ENCODE measurements at places on chromosomes 12 and 14.

DNA sequence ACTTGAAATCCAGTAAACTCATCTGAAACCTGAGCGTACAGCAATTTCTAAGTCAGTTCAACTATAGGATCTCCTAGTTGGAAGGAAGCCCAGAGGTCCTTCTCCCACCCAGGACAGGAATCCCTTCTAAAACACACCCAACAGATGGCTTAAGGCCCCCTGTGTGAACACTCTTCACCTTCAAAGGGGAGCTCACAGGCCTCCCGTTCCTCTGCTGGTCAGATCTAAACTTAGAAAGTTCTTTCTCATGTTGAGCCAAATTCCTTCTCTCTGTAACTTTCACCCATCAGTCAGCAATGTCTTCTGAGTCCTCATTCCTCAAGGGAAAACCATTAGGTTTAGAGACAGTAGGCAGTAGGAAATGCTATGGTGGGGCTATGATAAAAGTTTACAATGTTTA is 355.2 kb downstream of the PCNX1 start:
- DNase-seq = no peak

DNA sequence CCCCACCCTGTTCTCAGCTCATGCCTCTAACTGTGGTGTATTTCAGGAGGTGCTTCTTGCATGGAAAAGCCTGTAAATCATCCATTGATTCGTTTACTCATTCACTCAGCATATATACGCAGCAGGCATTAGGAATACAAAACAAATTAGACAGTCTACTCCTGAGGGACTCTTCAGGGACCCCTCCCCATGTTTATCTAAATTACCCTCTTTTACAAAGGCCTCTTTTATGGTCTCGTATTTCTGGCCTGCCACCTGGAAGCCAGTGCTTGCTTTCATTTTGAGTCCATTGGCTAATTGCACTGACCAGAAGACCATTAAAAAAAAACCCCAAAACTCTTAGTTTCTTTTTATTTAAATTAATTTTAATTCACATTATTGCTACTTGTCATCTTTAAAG is 134.4 kb downstream of the DACT1 start:
- DNase-seq = no peak

- DNase-seq = no peak
Measured at GRCh38 chr12:62757048-62757447, 177.9 kb downstream of the PPM1H start.

DNA sequence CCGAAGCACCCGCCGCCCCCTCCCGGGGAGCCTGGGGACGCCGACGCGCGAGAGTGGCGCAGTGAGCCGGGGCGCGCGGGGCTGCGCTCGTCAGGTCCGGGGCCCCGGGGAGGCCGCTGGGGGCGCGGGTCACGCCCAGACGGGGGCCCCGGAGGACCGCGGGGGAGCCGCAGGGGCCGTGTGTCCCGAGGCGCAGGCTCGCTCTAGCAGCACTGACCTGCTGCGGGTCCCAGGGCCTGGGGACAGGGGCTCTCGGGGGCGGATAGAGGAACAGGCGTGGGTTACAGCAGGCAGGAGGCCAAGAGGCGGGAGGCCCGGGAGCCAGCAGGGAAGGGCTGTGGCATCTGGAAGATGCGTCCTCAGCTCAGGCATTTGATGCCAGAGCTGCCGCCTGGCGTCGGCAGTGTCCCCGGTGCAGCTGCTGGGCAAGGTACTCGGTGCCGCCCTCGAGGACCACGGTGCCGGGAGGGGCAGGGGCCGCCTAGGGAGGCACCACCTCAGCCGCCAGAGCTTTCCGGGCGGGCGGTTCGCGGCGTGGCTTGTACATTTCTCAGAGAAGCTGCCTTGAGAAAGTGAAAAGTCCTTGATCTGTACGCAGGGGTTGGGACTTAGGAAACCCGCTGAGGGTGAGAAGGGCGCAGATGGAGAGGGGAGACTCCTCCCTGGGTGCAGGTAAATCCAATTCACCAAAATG is 1.2 kb downstream of the WNT5B start:
- peak; percentile 73 for DNase-seq

DNA sequence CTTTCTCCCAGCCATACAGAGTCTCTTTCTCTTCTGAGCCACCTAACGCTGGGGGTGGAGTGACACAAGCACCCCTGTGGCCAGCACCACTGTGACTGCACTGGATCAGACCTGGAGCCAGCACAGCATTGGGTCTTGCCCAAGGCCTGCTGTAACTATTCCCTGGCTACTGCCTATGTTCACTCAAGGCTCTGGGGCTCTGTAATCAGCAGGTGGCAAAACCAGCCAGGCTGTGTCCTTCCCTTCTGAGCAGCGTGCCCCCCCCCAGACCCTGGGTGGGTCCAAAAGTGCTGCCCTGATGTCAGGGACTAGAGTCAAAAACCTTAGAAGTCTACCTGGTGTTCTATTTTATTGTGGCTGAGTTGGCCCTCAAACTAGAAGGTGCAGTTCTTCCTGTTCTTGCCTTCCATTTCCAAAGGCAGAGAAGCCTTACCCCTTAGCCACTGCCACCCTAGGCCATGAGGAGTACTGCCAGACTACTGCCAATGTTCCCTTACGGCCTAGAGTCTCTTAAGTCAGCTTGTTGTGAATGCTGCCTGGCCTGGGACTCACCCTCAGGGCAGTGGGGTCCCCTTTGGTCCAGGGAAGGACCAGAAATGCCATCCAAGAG is 49.9 kb downstream of the PELI2 start:
- no peak for DNase-seq

GRCh38 chr14:104194016-104194415 is 55.6 kb downstream of the KIF26A start:
- DNase-seq = no peak

- DNase-seq = no peak
Measured at GRCh38 chr12:116442946-116443345, 116.2 kb upstream of the MAP1LC3B2 start.

DNA sequence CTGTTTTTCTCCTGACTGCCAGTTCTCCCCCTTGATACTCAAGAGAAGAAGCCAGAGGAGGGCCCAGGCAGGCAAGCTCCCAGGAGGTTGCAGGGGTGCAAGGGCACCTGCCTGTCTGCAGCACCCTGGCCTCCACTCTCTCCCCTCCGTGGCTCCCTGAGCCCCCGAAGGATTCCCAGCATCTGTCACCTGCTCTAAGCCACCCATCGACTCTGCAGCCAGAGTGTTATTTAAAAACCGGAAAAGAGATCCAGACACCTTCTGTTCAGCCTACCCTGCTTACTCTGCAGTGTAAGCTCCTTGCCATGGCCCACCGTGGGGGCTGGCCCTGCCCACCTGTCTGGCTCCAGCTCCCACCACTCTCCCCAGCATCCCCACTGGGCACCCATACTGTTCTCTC is 121.4 kb downstream of the KSR2 start:
- no peak for DNase-seq

- DNase-seq = no peak
Measured at GRCh38 chr12:113461666-113462065, 10.0 kb downstream of the LHX5 start.

- DNase-seq = no peak
Measured at GRCh38 chr14:98184457-98184856, 1087.5 kb downstream of the BCL11B start.

DNA sequence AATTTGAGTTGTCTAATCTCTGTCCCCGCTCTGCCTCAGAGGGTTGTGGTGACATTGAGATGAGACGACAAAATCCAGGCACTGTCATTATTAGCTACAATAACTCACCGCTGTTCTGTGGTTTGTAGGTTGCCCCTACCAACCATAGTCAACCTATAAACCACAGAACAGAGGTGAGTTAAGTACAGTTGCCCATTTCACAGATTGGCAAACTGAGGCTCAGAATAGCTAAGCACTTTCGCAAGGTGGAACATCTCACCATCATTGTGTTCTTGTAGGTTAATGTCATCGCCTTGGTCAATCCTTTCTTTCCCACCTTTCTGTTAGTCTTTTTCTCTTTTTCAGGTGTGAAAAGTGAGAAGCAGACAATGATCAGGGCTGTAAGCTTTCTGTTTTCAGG is 63.4 kb upstream of the LHX5 start:
- DNase-seq = no peak

DNA sequence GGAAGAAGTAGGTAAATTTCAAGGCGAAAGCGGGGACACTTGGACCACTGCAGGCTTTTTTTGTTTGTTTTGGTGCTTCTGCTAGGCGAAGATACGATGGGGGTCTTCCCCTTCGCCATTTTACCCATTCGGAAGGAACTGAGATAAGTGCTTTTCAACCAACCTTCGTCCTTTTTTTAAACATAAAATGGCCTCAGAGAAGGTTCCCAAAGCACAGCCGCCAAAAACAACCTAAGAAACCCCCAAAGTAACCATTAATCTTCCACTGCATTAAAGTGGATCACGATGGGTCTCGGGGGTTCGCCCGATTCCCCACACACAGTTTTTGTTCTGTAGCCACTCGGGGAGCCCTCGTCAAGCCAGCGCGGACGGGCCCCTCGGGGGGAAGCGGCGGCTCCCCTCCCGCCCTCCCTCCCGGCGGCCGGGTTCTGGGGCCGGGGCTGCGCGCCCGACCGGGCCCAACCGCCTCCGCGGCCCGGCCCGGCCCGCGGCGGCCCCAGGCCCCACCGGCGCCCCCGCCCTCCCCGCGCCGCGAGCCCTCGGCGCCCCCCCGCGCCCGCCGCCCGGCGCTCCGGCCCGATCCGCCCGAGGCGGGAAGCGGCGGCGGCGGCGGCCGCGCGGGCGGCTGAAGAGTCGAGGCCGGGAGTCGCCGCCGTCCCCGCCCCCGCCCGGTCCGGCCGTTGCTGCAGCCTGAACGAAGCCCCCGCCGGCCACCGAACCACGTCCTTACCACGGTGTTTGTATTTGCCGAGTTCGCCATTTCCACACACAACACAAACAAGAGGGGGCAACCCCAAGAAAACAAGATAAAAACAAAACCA is 790 bp downstream of the GTF2A1 start:
- peak; percentile 76 for DNase-seq

DNA sequence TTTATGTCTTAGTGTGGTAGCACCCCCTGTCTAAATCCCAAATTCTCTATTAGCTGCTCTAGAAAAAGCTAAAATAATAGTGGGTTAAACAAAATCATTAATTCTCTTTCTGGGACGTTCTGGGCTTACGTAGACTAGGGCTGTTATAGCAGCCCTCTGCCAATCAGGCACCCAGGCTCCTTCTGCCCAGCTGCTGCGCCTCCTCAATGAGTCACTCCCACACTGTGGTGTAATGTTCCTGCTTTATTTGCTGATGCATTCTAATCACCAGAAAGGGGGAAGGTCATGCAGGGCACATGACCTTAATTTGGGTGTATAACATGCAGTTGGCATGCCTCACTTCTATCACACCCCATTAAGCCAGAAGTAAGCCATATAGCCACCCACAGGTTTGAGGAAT is 294.5 kb downstream of the GALC start:
- no peak for DNase-seq

DNA sequence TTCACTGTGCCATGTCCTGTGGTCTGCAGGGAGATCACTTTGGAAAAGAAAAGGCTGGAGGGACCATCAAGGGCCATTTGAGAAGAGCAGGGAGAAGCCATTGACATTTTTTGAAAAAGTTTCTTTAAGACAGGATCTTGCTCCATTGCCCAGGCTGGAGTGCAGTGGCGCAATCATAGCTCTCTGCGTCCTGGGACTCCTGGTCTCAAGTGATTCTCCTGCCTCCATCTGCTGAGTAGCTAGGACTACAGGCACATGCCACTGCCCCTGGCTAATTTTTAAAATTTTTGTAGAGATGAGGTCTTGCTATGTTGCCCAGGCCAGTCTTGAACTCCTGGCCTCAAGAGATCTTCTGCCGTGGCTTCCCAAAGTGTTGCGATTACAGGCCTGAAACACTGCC is 32.3 kb downstream of the PTHLH start:
- no peak for DNase-seq

GRCh38 chr14:50821510-50822464 is 9.2 kb downstream of the NIN start:
- DNase-seq = no peak

DNA sequence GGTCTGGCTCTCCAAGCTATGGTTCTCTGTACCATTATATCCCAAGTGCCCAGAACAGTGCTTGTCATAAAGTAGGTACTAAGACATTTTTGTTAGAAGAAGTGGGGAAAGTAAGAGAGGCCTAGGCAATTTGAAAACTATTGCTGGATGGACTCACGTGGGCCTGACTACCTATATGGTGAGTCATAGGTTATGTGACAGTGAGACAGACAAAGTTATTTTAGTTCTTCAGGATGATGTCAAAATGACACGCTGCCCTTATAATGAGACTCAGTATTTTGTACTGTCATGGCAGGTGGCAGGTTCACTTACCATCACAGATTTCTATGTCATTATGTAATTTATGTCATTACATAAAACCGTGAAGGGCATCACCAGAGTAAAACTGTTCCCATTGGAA is 53.1 kb downstream of the PARP11 start:
- no peak for DNase-seq

GRCh38 chr14:38549564-38549963 is 293.7 kb upstream of the CLEC14A start:
- DNase-seq = no peak

GRCh38 chr12:1117970-1118563 is 127.0 kb downstream of the ERC1 start:
- peak; percentile 73 for DNase-seq

- no peak for DNase-seq
Measured at GRCh38 chr12:94736820-94737219, 86.5 kb upstream of the TMCC3 start.

DNA sequence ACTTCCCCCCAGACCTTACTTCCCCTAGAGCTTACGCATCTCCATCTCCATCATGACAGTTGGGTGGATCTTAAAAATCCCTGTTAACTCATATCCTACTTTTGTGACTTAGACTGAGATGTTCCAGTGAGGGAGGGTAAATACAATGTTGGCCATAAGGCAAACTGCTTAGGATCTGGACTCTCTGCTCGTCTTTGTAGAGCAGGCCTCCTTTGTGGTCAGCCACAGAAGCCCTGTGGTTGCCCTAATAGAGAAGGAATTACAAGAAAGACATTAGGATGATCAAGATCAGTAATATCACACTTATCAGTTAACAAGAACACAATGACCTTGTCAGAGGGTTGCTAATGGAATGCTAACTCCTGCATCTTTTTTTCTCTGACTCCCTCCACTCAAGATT is 52.0 kb downstream of the TMEM132C start:
- DNase-seq = no peak

DNA sequence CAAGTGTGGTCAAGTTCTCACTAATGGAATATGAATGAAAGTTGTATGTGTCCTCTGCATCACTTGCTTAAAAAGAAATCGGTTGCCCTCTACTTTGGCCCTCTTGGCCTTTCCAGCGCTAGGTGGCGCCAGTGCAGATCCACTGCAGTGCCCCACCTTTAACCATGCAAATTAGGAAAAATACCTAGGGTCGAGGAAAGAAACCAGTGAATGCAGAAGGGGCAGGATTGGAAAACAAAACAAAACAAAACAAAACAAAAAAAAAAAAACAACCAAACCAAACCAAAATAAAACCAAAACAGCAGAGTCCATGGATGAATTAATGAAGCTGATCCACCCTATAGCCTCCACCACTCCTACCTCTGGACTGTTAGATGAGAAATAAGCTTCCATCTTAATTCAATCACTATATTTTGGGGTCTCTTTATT is 12.9 kb upstream of the NEMF start:
- peak; percentile 79 for DNase-seq
